ENCODE measurements at places on chromosomes 6 and 20. TPM values are rescaled to one million over a fixed set of nuclear protein-coding genes. Genes with fewer than 3 reads are reported as not detected.
A peak's percentile ranks its signal among the peaks of the same experiment; 100 is the strongest.

Gene TSBP1
- not detected for total RNA-seq

DNA sequence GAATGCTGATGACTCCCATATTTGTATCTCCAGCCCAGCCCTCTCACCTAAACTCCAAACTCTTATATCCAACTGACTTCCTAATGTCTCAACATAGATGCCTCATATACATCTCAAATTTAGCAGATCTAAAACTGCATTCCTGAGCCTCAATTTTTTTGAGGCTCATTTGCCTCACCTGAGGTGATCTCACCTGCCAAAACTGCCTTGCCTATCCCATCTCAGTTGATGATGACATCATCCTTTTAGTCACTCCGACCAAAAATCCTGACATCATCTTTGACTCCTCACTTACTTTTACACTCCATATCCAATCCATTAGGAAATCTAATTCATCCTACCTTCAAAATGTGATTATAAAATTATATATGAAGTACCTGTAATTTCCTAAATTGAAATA, 25.6 kb upstream of the SLPI start:
- DNase-seq, result no peak

GRCh38 chr20:51573576-51574243, 31.2 kb upstream of the NFATC2 start:
- no peak for DNase-seq

- DNase-seq, result peak; percentile 99
Observed at GRCh38 chr20:17849901-17850683, 118.5 kb downstream of the SNX5 start.

GRCh38 chr20:5596401-5597193, 153.6 kb upstream of the SHLD1 start:
- no peak for DNase-seq

- DNase-seq, result no peak
Observed at GRCh38 chr6:43984442-43985321, 142.6 kb downstream of the MRPL14 start.

- DNase-seq, result no peak
Observed at GRCh38 chr6:32332433-32332832, 39.3 kb downstream of the TSBP1 start.

Measured in HT1080 (cell line).